ENCODE measurements at places on chromosomes 12 and 14.

GRCh38 chr12:83848702-83849101 is 1063.9 kb downstream of the SLC6A15 start:
- no peak for DNase-seq

DNA sequence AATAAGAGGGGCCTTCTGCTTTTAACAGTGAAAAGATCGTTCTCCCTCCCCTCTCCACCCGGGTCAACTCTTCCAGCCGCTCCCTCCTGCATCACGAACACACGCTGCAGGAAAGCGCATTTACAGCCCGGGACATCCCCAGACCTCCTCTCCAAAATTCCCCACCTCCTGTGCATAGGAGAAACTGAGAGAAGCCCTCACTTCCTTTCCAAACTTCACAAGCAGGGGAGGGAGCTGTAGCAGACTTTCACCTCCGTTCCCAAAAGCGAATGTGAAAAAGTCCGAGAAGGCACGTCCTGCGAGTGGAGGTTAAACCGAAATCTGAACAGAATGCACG is 513 bp downstream of the BCAT1 start:
- peak; percentile 60 for DNase-seq

DNA sequence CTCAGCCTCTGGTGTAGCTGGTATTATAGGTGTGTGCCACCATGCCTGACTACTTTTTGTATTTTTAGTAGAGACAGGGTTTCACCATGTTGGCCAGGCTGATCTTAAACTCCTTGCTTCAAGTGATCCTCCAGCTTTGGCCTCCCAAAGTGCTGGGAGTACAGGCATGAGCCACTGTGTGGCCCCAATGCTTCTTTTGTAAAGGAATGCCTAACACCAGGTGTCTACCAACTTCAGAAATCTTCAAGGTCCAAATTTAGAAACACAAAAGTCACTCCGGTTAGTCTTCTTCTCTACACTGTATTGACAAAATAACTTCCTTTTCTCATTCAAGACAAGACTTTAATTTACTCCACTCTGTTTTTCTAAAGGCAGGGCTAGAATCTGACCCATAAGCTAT is 188.7 kb downstream of the PRKD1 start:
- DNase-seq, result no peak

DNA sequence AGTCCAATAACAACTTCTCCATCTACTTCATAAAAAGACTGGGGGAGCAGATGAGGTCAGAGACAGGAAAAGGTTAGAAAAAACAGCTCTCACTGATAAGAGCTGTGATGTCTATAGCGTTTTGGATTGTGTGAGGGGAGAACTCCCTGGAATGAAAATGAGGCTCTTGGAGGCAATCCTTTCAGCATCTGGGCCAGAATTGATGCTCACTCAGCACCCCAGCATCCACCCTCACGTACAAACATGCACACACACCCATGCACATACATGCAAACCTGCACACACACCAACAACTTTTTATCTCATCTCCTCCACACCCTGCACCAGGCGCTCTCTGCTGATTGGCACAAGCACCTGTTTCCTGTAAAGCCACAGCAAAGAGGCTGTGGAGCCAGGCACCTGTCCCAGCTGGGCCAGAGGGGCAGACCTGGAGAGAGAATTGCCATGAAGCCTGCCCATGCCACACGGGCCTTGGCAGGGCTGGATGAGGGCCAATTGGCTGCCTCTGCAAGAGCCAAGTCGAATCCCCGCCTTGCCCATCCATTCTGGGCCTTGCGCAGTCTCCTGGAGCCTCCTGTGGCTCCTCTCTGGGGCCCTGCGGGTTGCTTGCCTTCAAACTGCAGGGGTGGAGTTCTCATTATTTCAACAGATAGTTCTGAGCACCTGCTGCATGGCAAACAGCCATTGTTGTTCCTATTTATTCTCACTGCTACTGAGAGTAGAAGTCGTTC is 53.1 kb downstream of the SYNE3 start:
- no peak for DNase-seq

- DNase-seq, result no peak
Observed at GRCh38 chr12:76798864-76799263, 34.9 kb downstream of the ZDHHC17 start.

DNA sequence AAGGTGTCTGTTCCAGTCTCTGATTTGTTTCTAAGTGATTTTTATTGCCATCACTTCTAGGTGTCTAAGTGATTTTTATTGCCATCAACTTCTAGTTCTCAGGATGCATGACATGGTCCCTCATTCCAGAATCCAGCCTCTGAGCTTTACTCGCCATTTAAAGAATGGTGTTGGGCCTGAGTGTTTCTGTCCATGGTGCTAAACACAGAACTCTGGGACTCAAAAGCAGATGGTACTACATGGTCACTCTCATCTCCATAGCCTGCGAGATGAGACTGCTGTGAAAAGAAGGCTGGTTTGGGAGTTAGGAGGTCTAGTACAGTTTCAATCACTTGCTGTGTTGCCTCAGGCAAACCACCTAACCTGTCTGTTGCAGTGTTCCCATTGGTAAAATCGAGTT is 276.6 kb downstream of the NRXN3 start:
- peak; percentile 5 for DNase-seq

DNA sequence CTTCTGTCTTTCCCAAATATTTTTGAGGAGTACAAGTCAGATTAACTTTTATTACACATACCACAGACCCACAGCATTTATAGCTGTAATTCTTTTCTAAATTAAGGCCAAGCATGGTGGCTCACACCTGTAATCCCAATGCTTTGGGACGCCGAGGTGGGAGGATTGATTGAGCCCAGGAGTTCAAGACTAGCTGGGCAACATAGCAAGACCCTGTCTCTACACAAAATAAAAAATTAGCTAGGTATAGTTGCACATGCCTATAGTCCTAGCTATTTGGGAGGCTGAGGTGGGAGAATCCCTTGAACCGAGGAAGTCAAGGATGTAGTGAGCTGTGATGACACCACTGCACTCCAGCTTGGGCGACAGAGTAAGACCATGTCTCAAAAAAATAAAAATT is 7.0 kb downstream of the DUSP16 start:
- DNase-seq, result no peak

- peak; percentile 90 for DNase-seq
Observed at GRCh38 chr14:67599698-67600561, at the start of gene PIGH. PIGH (minus strand) TSS chr14:67600268; CDS start chr14:67600203, 65 bp downstream.

- no peak for DNase-seq
Observed at GRCh38 chr12:95216711-95217376, 423 bp downstream of the FGD6 start.

DNA sequence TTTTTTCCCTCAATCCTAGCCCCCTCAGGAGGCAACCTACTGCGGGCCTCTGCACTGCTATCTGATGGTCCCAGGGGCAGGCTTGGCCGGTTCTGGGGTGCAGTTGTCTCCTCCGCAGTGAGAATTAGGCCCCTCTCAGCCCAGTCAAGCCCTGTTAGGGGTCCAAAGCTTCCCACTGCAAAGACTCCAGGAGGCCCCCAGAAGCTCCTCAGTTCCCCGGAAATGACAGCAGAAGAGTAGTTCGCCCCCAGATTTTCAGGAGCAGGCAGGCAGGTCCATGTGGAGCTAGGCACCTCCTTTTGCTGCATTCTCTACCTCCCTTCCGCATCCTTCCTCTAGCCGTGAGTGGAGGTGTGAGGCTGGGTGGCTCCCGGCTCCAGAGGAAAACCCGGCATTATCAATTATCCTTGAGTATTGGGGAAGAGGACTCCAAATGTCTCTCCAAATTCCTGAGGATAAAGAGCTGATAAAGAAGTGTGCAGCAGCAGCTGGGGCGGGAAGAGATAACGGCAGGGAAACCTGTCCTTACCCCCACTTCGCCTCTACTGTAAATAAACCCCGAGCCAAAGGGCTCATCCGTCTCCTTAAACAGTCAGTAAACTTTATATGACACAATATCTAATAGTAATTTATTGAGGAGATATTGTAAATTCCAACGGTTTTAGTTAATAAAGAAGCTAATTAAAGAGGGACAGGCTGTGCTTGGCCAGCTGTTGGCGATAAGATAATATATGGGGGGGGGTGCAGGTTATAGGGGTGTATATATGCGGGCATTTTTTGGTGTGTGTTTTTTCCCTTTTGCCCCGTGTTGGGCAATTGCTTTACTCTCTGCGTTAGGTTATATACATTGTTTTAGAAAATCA is 641 bp upstream of the HOXC12 start:
- DNase-seq, result no peak

GRCh38 chr12:45938566-45938965 is 51.8 kb downstream of the SCAF11 start:
- no peak for DNase-seq

DNA sequence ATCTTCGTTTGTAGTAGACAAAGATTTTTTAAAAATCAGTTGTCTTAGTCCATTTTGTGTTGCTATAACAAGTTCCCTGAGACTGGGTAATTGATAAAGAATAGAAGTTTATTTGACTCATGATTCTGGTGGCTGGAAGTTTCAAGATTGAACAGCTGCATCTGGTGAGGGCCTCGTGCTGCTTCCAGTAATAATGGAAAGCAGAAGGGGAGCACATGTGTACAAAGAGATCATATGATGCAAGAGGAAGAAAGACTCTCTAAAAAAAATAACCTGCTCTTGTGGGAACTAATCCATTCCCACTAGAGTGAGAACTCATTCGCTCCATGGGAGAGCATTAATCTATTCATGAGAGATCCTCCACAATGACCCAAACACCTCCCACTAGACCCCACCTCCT is 24.8 kb downstream of the MUCL1 start:
- peak; percentile 56 for DNase-seq

- DNase-seq, result peak; percentile 26
Observed at GRCh38 chr12:110937104-110937641, 16.8 kb upstream of the MYL2 start.

DNA sequence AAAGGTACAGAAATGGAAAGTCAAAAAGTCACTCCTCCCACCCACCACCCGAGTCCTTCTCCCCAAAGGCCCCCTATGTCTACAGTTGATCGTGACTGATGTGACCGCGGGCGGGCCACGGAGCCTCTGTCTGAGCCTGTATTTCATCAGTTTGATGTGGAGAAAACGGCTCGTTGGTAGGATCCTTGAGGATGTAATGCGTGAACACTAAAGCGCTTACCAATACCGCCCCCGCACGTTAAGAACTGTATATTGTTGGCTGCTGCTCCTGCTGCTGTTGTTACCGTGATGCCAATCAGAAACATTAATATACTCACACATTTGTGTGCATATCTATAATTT is 24.6 kb upstream of the UBC start:
- peak; percentile 92 for DNase-seq
